Osteoblast (primary cell): ENCODE measurements at places on chromosomes 2 and 18. TPM values are rescaled to one million over a fixed set of nuclear protein-coding genes. Genes with fewer than 3 reads are reported as not detected.

The CTAGE1 gene
- under 0.01 TPM in 1 of 2 replicates, not detected in the other for total RNA-seq

GRCh38 chr18:1015777-1016176 lies 111.1 kb downstream of the ADCYAP1 start:
- DNase-seq = no peak

DNA sequence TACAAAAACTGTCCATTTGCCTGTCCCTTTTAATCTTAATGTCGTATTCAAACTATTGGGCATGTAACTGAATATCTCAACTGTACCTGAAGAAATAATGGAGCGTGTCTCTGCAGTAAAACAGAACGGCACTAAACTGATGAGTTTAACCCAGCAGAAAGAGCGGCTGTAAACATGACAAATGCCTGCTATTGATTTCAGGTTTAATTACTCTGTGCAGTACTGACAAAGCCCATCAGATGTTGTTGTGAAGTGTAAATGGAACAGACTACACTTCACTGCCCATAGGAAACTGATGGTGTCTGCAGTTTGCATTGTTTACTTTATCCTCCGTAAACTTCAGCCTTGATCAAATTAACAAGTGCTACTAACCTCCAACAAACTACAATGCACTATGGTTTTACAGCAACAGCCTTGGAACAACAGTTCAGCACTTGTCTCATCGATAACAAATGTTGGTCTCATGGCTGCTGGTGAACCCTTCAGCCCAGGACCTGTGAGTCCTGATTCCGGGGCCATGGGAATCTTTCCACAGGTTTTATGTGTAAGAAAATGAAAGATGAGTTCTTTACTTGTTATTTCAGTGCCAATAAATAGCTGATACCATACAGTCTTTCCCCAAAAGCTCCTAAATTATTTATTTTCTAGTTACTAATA lies 316.5 kb downstream of the CCDC178 start:
- no peak for DNase-seq

The SETBP1 gene
- total RNA-seq = 22.8 and 23.0 TPM in 2 replicates

DNA sequence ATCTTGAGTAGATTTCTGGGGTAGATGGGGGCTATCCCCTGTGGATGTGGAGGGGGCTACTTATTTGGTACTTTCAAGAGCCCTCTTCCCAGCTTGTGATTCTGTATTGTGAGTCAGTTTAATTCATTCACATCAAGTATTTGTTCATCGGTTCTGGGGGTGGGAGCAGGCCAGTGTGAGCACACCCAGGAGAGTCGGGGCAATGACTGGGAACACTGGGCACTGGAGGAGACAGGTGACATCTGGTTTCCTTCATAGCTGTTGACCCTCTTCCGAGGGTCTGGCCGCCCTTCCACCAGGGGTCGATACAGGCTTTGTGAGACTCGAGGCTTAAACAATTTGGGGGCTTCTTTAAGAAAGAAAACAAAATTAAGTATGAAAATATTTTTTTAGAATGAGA lies 2.5 kb upstream of the TOGARAM2 start:
- peak; percentile 26 for DNase-seq
